Osteoblast (primary cell): ENCODE measurements at places on chromosomes 4 and X. TPM values are rescaled to one million over a fixed set of nuclear protein-coding genes. Genes with fewer than 3 reads are reported as not detected.

DNA sequence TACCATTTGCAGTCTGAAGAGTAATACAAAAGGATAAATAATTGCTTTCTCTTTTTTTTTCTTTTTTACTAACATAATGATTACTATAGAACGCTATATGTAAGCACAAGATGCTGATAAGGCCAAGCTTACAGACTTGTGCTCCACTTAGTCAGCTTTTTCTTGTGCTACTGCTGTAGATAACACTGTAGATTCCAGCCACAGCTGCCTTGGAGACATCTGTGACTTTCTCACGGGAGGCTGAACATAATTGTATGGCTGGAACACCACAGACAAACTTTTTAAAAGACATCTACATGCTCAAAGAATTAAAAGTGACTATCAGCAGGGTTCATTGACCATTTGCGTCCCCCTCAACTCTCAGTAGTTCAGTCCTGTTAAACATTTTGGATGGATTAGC is 381.7 kb upstream of the AMOT start:
- H3K4me3 ChIP-seq: no peak overlapping the region
- H3K4me1 ChIP-seq: no peaks in the 10 kb centered on the region
- H3K27me3 ChIP-seq: peaks cover 3% of the 10 kb centered on the region
- no peak overlapping the region for H3K27ac ChIP-seq

The NAP1L3 gene
- total RNA-seq: 12.4 and 14.1 TPM in 2 replicates

The RS1 gene
- not detected in 2 replicates for total RNA-seq

DNA sequence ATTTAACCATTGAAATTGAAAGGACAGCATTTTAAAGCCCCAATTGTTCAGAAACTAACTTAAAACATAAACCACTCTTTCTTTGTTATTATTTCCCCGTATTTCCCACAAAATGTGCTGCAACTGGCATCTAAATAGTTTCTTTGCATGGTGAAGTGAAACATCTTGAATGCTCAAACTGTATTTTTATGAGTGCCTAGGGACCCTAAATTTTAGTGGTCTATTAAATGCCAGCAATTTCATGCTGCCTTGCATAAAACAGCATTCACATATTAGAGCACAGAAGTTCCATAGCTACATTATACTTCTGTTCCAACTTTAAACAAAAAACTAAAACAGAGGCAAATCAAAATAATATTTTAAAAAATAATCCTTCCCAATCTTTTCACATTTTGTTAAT is 5.4 kb downstream of the RAB28 start:
- H3K27ac ChIP-seq: no peak overlapping the region
- H3K27me3 ChIP-seq: no peaks in the 10 kb centered on the region
- H3K36me3 ChIP-seq: no peaks in the 10 kb centered on the region
- DNase-seq: no peak
- peaks cover 34% of the 10 kb centered on the region for H3K4me1 ChIP-seq
- H3K4me3 ChIP-seq: no peak overlapping the region

The GABRG1 gene
- total RNA-seq: not detected in 2 replicates

DNA sequence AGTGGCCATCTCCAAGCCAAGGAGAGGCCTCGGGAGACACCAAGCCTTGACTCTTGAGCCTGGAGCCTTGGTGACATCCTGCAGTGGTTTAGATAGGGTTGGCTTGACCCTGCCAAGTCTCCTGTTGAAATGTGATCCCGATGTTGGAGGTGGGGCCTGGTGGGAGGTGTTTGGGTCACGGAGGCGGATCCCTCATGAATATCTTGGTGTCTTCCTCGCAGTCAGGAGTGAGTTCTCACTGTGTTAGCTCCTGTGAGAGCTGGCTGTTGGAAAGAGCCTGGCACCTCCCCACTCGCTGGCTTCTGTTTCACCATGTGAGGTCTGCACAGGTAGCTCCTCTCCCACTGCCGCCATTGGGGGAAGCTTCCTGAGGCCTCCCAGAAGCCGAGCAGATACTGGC is 38.8 kb downstream of the ADRA2C start:
- no peak overlapping the region for H3K27ac ChIP-seq
- H3K4me3 ChIP-seq: no peak overlapping the region
- H3K27me3 ChIP-seq: peaks cover 28% of the 10 kb centered on the region
- no peak for DNase-seq

DNA sequence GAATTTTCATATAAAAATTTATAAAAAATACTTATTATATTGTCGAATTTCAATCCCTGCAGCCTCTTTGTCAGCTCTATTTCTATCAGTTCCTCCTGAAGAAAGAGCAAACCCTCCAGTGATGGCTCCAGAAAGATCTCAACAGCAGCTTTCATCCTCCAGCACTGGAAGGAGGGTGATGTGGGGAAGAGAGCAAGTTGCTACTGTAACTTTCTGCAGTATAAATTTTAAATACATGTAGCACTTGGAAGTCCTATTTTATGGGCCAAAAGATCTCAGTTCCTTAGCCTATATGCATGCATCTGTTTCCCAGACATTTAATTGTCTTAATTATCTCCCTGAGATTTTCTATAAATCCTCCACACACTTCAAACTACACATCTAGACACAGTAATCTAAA is 13.7 kb upstream of the ODAM start:
- no peaks in the 10 kb centered on the region for H3K36me3 ChIP-seq
- no peaks in the 10 kb centered on the region for H3K27me3 ChIP-seq
- no peak overlapping the region for H3K4me3 ChIP-seq
- H3K4me1 ChIP-seq: no peaks in the 10 kb centered on the region

The ETDB gene
- total RNA-seq: not detected in 2 replicates

- no peak overlapping the region for H3K4me3 ChIP-seq
- no peaks in the 10 kb centered on the region for H3K27me3 ChIP-seq
- DNase-seq: no peak
- no peak overlapping the region for H3K27ac ChIP-seq
Measured at GRCh38 chrX:42976746-42977366, 198.9 kb upstream of the PPP1R2C start.

GRCh38 chrX:105697984-105698781 is 124.2 kb upstream of the NRK start:
- H3K36me3 ChIP-seq: no peaks in the 10 kb centered on the region
- no peak overlapping the region for H3K27ac ChIP-seq
- peaks cover 4% of the 10 kb centered on the region for H3K4me1 ChIP-seq
- H3K4me3 ChIP-seq: no peak overlapping the region

The NEK1 gene
- total RNA-seq: 9.8 and 15.3 TPM in 2 replicates

DNA sequence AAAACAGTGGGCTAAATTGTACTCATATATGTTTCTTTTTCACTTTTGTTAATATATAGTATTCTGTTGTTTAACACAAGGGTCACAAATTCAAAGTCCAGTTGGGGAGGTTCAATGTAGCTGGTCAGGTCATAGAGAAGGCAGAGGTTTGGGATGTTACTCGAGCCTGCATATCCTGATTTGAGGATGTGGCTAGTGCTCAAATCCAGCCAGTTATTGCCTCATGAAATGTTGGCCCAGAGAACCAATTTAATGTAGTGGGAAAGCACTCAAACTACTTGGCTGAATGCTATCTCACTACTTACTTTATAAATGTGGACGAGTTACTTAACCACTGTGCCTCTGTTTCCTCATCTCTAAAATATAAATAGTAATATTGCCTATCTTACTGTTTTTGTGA is 12.5 kb downstream of the USO1 start:
- H3K27ac ChIP-seq: no peak overlapping the region
- H3K36me3 ChIP-seq: peaks cover 4% of the 10 kb centered on the region
- H3K4me3 ChIP-seq: no peak overlapping the region
- H3K4me1 ChIP-seq: peaks cover 3% of the 10 kb centered on the region
- no peaks in the 10 kb centered on the region for H3K27me3 ChIP-seq

DNA sequence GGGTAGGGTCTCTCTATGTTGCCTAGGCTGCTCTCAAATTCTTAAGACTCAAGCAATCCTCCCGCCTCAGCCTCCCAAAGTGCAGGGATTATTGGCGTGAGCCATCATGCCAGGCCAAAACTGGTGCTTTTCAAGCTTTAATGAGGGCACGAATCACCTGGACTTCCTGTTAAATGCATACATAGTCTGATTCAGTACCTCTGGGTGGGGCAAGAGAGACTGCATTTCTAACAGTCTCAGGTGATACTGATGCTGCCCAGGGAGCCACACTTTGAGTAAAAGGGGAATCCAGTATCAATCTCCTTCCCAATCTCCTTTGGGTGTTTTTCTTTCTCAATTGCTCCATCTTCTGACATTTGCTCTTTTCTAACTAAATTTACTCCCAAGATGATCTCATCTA is 96.5 kb downstream of the SH3RF1 start:
- no peaks in the 10 kb centered on the region for H3K36me3 ChIP-seq
- no peak overlapping the region for H3K4me3 ChIP-seq
- H3K27me3 ChIP-seq: no peaks in the 10 kb centered on the region
- H3K27ac ChIP-seq: no peak overlapping the region

GRCh38 chr4:52106191-52106590 is 55.1 kb downstream of the SPATA18 start:
- H3K27me3 ChIP-seq: no peaks in the 10 kb centered on the region
- H3K36me3 ChIP-seq: no peaks in the 10 kb centered on the region
- H3K4me1 ChIP-seq: peaks cover 11% of the 10 kb centered on the region

GRCh38 chr4:152106781-152107321 is 346.0 kb upstream of the GATB start:
- H3K27me3 ChIP-seq: no peaks in the 10 kb centered on the region
- peak overlapping the region; percentile 75 for H3K27ac ChIP-seq
- DNase-seq: no peak
- H3K4me3 ChIP-seq: no peak overlapping the region

DNA sequence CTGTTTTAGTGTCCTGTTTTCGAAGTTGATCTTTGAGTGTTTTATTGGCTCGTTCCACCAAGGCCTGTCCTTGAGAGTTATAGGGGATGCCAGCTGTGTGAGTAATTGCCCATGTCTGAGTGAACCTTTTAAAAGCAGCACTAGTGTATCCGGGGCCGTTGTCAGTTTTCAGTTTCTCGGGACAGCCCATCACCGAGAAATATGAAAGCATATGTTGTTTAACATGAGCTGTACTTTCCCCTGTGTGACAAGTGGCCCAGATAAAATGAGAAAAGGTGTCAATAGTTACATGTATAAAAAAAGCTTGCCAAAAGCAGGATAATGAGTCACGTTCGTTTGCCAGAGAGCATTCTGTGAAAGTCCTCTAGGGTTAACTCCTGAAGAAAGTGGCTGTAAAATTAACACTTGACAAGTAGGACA is 48.6 kb upstream of the RASSF6 start:
- no peaks in the 10 kb centered on the region for H3K27me3 ChIP-seq
- peaks cover 13% of the 10 kb centered on the region for H3K4me1 ChIP-seq
- H3K27ac ChIP-seq: no peak overlapping the region
- peak; percentile 44 for DNase-seq
- peak overlapping the region; percentile 36 for H3K4me3 ChIP-seq

DNA sequence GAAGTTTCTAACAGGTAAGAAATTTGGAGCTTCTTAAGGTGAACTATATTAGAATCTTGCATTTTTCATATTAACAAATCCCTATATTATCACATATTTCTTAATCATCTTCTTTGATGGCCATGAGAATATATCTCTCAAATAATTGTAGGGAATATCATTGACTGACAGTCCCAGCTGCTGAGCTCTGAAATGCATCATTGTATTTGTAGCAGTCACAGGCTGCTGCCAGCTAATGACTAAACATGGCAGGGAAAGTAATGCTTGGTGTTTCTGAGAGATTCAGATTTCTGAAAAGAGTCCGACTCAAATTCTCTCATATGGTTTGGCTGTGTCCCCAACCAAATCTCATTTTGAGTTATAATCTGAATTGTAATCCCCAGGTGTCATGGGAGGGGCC is 171.9 kb downstream of the TRAM1L1 start:
- H3K27me3 ChIP-seq: no peaks in the 10 kb centered on the region
- H3K36me3 ChIP-seq: no peaks in the 10 kb centered on the region
- no peak overlapping the region for H3K27ac ChIP-seq
- no peak for DNase-seq

The TMPRSS11F gene
- total RNA-seq: not detected in 2 replicates

DNA sequence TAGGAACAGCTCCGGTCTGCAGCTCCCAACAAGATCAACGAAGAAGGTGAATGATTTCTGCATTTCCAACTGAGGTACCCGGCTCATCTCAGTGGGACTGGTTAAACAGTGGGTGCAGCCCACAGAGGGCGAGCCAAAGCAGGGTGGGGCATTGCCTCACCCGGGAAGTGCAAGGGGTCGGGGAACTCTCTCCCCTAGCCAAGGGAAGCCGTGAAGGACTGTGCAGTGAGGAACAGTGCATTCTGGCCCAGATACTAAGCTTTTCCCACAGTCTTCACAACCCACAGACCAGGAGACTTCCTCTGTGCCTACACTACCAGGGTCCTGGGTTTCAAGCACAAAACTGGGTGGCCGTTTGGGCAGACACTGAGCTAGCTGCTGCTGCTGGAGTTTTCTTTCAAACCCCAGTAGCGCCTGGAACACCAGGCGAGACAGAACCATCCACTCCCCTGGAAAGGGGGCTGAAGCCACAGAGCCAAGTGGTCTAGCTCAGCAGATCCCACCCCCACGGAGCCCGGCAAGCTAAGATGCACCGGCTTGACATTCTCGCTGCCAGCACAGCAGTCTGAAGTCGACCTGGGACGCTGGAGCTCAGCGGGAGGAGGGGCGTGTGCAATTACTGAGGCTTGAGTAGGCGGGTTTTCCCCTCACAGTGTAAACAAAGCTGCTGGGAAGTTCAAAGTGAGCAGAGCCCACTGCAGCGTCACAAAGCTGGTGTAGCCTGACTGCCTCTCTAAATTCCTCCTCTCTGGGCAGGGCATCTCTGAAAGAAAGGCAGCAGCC is 84.6 kb downstream of the THOC2 start:
- H3K27me3 ChIP-seq: no peaks in the 10 kb centered on the region
- no peaks in the 10 kb centered on the region for H3K36me3 ChIP-seq
- no peak for DNase-seq
- no peak overlapping the region for H3K4me3 ChIP-seq
- H3K27ac ChIP-seq: peak overlapping the region; percentile 41
- peaks cover 14% of the 10 kb centered on the region for H3K4me1 ChIP-seq

DNA sequence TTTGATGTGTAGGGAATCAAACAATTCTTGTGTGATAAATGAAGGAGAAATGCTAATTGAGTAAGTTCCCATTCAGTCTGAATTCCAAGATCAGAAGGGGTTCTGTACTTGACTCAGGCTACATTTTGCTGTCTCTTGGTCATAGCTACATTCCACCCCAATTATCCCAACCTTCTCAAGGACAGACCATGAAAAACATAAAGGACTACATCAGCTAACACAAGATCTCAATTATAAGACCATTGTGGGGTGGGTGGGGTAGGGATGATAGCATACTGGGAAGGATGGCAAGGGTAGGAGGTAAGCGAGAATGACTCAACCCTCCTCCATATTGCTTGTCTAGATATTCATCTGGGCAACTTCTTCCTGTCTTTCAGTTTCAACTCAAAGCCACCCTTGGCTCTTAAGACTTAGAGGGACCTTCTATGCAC is 87.4 kb upstream of the ETNPPL start:
- H3K27me3 ChIP-seq: no peaks in the 10 kb centered on the region
- H3K4me1 ChIP-seq: peaks cover 16% of the 10 kb centered on the region
- H3K4me3 ChIP-seq: no peak overlapping the region
- peak overlapping the region; percentile 78 for H3K27ac ChIP-seq

The FGF5 gene
- 7.7 and 10.5 TPM in 2 replicates for total RNA-seq

The MAGEC1 gene
- not detected in 2 replicates for total RNA-seq

- DNase-seq: no peak
- H3K27ac ChIP-seq: no peak overlapping the region
- no peaks in the 10 kb centered on the region for H3K27me3 ChIP-seq
Measured at GRCh38 chr4:76588274-76588673, 153.2 kb downstream of the SHROOM3 start.
